ENCODE measurements at places on chromosomes 2 and 18. TPM values are rescaled to one million over a fixed set of nuclear protein-coding genes. Genes with fewer than 3 reads are reported as not detected.

Gene SSB
- 100 TPM for total RNA-seq

Gene DNPEP
- total RNA-seq = 36.9 TPM

Gene KCNS3
- total RNA-seq = 14.9 TPM

Gene SUCLG1
- 80.7 TPM for total RNA-seq

Gene LYPD1
- total RNA-seq = 0.79 TPM

GRCh38 chr2:132780651-132781050 lies 110.6 kb upstream of the LYPD1 start:
- no peak for DNase-seq

- DNase-seq = no peak
Measured at GRCh38 chr2:215835657-215836056, 177.7 kb downstream of the MREG start.

GRCh38 chr18:79680100-79680879 lies 687 bp downstream of the CTDP1 start:
- no peak for DNase-seq

- no peak for DNase-seq
Measured at GRCh38 chr2:167293943-167294775, 405.9 kb downstream of the XIRP2 start.

DNA sequence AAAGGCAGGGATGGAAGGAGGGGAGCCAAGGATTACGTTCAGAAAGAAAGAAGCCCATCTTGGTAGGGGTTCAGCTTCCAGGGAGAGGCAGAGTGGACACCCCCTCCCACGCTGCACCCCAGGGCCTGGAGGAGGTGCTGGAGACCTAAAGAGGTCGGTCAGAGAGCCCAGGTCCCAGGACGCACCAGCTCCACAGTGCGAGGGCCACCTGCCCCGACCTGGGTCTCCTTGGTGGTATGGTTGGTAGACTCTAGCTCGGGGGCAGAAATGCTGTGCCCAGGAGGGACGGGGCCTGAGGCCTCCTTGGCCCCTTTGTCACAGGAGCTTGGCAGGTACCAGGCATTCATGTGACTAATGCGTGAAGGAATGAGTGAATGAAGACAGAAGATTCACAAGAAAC lies 87.1 kb upstream of the RAB6C start:
- DNase-seq = no peak

DNA sequence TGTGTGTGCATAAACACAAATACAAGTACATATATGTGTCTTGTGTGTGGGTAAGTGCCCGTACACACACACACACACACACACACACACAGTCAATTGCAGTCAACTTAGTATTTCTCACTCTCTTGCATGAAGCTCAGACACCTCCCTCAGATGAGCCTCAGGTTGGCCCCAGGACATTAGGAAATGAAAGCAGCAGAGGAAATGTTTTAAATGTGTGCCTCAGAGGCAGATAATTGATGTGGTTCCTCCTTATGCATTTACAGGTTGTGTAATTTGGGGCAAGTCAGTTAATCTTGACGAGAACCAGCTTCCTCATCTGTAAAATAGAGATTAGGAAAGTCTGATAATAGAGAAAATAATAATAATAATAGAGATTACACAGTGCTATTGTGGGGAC lies 814.0 kb upstream of the ID2 start:
- no peak for DNase-seq

GRCh38 chr2:63628403-63628942 lies 39.7 kb downstream of the MDH1 start:
- no peak for DNase-seq

DNA sequence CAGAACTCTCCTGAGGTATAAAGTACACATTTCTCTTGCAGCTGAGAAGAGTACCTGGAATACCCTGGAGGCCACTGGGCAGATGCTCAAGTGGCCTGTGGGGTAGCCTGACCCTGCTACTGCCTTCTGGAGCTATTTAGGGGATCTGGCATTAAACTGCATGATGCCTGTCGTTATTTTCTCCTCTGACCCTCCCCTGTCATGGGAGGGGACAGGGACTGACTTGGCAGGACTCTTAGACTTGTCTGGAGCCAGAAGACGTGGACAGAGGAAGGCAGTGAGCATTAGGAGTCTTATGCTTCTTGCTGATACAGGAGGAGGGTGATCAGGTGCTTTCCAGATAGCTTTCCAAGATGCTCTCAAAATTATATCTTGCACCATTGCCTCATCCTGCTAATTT lies 24.8 kb downstream of the CNRIP1 start:
- no peak for DNase-seq

DNA sequence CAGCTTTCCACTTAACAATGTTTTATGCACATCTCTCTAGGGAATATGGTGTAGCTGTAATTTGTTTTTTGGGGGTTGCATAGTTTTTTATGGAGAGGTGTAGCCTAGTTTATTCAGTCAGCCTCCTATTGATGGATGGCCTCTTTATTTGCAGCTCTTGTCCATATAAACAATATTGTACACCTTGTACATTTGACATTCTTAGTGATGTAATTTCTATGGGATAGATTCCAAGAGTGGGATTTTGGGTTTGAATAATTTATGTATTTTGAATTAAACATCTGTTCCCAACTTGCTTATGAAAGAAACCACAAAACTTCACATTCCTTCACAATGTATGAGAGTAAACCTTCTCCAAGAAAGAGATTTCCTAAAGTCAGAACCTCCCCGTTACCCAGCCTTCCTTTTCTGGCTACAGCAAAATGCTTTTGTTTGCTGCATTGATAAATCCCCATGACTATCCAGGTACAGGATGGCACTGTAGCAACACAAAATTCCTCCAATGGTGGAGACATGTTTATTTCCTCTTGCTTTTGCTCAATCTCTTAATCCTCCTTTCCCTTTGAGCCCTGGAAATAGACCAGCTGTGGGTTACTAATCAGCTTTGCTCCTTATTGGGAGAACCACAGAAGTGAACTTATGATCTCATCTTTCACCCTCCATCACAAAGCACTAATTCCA lies 58.4 kb upstream of the GALR1 start:
- DNase-seq = no peak

Measured in urinary bladder (tissue), 4 donors.